ENCODE measurements at places on chromosomes 2 and 18. TPM values are rescaled to one million over a fixed set of nuclear protein-coding genes. Genes with fewer than 3 reads are reported as not detected.

The ELOA2 gene
- not detected for polyA plus RNA-seq

The NMUR1 gene
- polyA plus RNA-seq: 0.62 TPM

The DOK1 gene
- polyA plus RNA-seq: 7.8 TPM

- DNase-seq: no peak
Measured at GRCh38 chr2:28030600-28030999, 140.1 kb downstream of the BABAM2 start.

- DNase-seq: no peak
Measured at GRCh38 chr2:24015562-24016375, 5.9 kb downstream of the MFSD2B start.

DNA sequence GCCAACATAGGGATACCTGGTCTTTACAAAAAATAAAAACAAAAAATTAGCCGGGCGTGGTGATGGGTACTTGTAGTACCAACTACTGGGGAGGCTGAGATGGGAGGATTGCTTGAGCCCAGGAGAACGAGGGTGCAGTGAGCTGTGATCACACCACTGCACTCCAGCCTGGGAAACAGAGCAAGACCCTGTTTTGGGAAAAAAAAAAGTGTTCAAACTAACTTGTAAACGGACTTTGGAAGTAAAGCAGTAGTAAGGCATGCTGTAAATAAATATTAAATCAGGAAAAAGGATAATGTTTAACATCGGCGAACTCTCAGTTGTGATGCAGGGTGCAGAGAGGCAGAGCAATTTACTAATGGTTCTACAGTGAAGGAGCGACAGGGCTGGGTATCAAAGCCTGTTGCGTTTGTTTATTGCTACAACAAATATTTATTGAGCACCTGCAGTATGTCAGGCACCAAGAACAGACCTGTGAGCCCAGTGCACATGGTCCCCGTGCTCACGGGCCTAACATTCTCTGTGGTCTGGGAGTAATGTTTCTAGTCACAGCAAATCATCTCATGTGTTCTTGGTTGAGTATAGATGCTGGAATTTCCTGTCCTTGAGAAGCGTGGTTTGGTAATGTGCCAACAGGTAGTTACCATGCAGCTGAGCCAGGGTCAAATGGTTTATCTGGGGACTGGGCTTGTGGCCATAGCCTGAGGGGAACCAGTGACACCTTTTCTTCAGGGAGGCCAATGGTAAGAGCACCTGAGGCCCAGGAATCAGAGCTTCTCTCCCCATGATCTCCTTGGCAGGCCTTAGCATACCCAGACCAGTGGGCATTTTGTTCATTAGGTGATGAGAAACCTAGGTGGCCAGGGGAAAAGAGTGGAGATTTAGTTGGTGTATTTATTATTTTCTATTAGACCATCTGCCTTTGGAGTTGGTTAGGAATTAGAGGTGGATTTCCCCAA lies 27.9 kb upstream of the GREB1 start:
- DNase-seq: no peak

DNA sequence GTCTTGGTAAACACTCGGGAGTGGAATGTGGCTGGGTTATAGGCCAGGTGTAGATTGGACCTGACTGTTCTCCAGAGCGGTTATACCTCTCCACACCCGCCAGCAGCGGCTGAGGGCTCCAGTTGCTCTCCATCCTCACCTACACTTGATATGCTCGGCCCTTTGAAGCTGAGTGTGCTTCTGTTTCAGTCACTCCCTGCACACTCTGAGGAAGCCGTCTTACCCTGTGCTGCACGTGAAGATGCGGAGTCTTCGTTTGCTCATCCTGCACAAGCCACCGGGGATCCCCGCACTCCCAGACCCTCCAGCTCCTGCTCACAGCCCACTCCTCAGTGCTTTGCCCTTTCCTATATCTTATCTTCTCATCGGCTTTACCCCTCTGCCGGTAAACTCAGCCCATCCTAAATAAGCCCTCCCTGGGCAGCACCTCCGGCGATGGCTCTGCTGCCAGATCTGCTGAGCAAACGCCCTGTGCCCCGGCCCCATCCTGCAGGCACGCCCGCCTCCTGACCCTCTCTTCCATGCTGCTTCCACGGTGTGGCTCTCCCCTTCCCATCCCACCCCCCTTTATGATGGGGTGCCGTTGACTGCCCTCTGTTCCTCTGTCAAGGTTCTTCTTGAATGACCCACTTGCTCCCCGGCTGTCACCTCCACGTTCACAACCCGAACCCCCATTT lies 47.3 kb upstream of the ODC1 start:
- DNase-seq: no peak

DNA sequence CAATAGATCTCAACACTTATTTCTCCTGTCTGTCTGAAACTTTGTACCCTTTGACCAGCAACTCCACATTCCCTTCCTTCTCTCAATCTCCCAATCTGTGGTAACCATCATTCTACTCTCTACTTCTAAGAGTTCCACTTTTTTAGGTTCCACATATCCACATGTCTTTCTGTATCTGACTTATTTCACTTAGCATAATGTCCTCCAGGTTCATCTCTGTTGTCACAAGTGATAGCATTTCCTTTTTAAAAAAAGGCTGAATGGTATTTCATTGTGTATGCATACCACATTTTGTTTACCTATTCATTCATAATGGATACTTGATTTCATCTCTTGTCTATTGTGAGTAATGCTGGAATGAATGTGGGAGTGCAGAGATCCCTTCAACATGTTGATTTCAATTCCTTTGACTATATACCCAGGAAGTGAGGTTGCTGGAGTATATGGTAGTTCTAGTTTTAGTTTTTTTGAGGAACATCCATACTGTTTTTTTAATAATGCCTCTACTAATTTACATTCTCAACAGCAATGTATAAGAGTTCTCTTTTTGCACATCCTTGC lies 18.8 kb upstream of the MMADHC start:
- DNase-seq: no peak

GRCh38 chr18:38575648-38576047 lies 1010.0 kb upstream of the CELF4 start:
- no peak for DNase-seq

The UXS1 gene
- 77.2 TPM for polyA plus RNA-seq

- no peak for DNase-seq
Measured at GRCh38 chr2:62570861-62571698, 65.1 kb upstream of the TMEM17 start.

- no peak for DNase-seq
Measured at GRCh38 chr2:17853799-17854198, 24.7 kb upstream of the KCNS3 start.

DNA sequence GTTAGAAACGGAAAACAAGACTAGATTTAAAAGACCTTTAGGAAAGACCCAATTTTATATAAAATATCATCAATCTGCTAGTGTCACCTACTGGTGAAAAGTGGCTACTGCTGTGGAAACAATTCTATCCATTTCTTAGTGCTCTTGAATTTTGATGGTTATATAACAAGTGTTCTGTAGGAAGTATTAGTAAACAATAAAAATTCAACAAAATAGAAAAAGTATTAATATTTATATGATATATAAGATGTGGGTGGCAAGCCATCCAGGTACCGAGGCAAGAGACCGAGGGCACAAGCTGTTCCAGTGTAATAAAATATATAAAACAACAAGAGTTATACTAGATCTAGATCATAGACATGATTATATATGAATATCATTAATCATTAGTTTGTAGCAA lies 6.2 kb upstream of the TMEM87B start:
- DNase-seq: no peak

- no peak for DNase-seq
Measured at GRCh38 chr2:237744613-237745249, 53.8 kb upstream of the RBM44 start.

GRCh38 chr2:27807476-27807875 lies 36.0 kb downstream of the MRPL33 start:
- no peak for DNase-seq

The NTSR2 gene
- polyA plus RNA-seq: not detected

- no peak for DNase-seq
Measured at GRCh38 chr18:36139245-36139644, 9.5 kb downstream of the ELP2 start.

The TSPYL6 gene
- polyA plus RNA-seq: 0.04 TPM

DNA sequence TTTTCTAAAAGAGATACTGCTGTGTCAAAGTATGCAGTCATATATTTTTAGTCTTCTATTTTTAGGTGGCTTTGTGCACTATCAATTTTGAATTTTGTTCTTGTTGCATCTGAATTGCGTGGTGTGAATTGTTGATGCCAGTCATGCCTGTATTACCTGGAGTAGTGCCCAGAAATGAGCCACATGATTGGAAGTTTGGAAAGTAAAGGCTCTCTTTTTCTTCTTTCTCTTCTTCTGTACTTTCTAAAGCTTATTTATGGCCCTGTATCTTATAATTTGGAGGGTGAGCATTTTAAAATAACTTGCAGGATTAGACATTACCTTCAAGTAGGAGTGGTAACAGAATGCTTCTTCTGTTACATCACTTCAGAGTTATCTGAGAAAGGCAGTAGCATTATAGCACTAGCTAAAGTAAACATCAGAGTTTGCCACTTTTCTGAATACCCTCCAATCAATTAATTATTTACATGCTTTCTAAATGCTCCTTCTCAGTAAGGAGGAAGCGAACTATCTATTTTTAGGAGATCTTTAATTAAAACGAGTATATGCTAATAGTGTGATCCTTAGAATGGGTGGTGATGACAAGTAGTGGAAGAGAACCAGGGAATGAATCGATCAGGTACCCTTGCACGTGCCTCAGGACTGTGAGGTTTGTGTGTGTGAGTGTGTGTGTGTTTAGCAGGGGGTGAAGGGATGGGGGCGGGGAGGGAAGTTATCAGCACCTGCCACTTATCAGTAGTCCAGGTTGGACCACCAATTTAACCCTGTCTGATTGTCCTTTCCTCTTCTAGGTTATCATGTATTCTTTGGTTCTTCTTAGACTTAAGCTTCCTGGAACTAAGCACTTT lies 112.5 kb downstream of the MAP3K20 start:
- DNase-seq: no peak

The LIPG gene
- 62.6 TPM for polyA plus RNA-seq

GRCh38 chr18:46478796-46479195 lies 178.2 kb downstream of the LOXHD1 start:
- DNase-seq: no peak

DNA sequence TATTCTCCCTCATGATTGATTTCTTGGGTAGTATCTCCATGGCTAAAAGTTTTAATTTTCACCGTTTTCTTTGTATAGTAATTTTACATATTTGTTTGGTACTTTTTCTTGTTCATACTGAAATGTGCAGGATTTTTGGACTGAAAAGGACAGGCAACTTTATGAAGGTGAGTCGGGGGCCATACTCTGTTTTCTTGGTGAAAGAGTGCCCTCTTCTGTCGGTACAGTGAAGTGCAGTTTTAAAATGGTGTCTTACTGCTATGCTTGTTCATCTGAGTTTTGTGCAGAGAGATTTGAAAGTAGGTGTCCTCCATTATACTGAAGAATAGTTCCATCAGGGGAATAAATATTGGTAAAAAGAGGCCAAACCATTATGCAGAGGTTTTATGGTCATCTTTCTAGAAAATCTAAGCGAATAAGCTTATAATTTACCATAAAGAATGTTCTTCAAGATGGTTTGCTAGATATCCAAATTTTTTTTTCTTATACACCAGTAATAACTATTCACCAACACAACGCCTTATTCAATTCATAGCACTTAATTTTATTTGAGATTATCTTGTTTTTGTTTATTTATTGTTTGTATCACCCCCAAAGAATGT lies 8.7 kb upstream of the SERPINB13 start:
- peak; percentile 22 for DNase-seq

- DNase-seq: no peak
Measured at GRCh38 chr18:13505780-13506345, 220.5 kb downstream of the FAM210A start.

GRCh38 chr18:40382197-40382596 lies 1572.8 kb upstream of the PIK3C3 start:
- DNase-seq: no peak

DNA sequence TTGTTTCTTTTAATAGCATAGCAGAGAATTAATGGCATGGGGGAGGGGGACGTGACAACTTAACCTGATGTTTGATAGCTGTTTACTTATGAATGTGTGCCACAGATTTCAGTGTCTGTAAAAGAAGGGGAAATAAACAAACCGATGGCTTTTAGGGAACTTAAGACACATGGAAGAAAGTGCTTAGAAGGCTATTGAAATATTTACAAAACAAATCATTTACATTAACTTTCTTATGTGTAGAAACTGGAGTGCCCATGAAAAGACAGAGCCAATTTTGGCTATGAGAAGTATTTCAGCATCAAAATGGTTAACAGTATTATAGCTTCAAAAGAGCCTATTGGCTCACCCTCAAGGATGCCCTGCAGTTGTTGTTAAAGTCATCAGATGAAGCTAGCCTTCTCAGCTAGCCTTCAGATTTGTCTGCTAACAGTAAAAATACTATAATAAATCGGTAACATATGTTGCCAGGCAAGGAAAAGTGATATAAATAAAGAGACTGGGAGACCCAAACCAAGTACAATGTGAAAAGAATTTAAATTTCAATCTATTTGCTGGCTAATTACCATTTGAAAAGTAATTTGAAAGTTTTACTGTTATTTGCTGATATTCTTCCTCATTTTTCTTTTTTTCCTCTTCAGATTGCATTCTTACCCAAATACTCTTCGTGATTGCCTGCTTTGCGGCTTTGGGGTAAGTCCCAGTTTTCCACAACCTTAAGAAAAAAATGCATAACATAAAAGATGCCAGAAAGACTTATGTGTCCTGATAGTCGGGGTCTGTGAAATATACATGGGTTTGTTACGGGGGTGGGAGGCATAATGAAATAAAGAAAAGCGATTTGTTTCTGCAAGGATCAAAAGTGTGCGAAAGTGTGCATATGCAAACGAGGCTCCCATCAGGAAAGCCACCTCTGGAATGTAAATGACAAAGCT lies 256.4 kb downstream of the MEIS1 start:
- DNase-seq: no peak
